ENCODE measurements at places on chromosomes 2 and 18. TPM values are rescaled to one million over a fixed set of nuclear protein-coding genes. Genes with fewer than 3 reads are reported as not detected.
A peak's percentile ranks its signal among the peaks of the same experiment; 100 is the strongest.

GRCh38 chr2:215699700-215700538, 264.1 kb upstream of the FN1 start:
- DNase-seq, result no peak

GRCh38 chr2:190488516-190489233, 45.8 kb downstream of the NEMP2 start:
- DNase-seq, result no peak

DNA sequence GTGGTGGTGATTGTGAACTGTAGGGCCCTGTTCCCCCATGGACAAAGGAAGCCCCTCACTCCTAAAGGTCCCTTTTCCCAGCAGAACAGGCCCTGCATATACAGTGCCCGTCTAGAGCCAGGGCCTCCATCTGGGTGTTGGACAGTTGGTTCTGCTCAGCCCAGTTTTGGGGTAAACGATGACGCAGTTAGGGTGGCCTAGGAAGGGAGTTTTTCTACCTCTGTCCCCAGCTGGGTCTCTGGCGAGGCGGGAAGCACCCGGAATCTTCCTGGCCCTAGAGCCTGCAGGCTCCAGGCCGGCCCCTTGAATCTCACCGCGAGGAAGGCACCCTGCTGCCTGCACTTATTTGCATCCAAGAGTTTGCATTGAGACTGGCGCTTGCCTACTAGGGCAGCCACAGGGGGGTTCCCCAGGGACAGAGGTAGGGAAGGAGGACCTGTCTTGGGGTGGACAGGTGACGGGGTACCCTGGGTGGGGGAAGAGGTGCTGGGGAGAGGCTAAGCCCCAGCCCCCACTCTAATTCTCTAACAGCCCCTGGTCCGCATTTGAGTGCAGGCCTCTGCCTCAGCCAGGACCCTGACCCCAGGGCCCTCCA, 529 bp upstream of the MTA3 start:
- DNase-seq, result peak; percentile 26

Gene FAP
- total RNA-seq, result 3.4 TPM

- DNase-seq, result no peak
Observed at GRCh38 chr18:9117980-9118841, 15.7 kb downstream of the NDUFV2 start.

Gene CCT4
- total RNA-seq, result 110 TPM

DNA sequence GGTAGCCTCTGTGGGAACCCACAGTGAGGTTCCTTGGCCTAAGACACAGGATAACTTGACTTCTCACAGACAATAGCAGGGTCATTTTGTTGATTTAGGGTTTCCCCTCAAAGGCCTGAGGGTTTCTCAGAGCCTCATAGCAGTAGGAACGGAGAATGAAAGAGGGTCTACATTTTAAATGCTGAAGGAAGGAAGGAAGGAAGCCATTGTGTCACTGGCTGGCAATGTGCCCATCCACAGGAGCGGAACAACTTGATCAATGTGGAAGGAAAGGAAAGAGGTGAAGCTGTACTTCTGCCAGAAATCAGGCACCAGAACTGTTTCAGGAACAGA, 5.1 kb downstream of the IL1B start:
- no peak for DNase-seq

DNA sequence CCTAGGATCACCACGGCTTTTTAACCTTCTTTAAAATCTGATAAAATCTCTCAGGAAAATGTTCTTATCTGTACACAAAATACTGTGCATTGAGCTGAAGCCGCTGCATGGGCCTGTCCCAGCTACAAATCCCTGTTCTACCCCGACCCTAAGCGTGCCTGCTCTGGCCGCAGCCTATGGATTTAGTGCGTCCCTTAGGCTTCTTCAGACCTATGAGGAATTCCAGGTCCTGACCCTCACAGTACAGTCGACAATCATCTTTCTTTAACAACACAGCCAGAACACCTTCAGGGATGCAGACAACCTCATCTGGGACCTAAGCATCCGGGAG, 477 bp upstream of the WDCP start:
- no peak for DNase-seq

Gene OTOF
- total RNA-seq, result 0.18 TPM

GRCh38 chr2:190382851-190383250, 25.3 kb upstream of the MFSD6 start:
- DNase-seq, result no peak

DNA sequence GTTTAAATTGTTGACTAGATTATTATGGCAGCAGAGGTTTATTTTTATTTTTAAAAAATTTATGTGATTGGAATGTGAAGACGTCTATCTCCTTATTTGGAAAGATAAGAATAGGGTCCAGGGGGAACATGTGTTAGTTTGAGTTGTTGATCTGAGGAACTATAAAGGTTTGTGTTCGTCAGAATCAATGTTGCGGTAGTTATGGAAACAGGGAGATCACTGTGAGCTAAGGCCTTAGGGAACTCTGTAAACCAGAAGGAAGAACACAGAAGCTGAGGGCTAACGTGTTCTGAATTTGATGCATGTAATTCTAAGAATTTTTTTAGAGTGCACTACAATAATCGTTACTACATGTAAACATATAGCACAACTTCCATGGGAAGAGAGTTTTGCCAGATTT, 168.5 kb upstream of the ZSWIM2 start:
- no peak for DNase-seq

Gene IL1R2
- total RNA-seq, result 8.3 TPM

DNA sequence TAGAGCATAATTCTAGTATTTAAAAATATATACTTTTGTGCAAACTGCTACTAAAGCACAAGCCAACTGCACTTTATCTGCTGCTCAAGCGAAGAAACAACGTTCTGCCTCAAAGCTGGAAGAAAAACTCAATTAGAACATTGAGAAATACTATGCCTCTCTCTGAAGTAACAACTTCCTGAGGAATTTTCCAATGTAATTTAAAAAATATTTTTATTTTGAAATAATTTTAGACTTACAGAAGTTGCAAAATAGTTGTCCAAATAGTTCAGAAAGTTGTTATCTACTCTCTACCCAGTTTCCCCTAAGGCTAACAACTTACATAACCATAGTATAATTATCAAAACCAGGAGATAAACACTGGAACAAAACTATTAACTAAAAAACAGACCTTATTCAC, 12.3 kb upstream of the POLI start:
- no peak for DNase-seq

DNA sequence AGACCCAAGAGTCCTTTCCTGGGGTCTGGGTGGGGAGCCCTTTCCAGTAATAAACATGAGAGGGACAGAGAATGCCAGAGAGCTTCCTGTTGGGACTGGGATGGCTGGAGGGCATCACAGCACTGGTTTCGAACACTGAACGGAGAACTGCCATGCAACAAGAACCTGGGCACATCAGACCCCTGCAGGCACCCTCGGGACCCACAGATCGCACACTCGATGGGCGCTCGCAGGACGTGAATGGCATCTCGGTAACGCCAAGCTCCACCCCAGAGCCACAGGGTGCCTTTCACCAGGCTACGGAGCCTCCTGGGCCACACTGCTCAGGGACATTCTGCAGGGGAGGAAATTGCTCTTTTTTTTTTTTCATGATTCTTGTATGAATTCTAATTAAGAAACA, 25.1 kb downstream of the SLC66A2 start:
- DNase-seq, result no peak

GRCh38 chr2:46303233-46303632, 6.0 kb downstream of the EPAS1 start:
- no peak for DNase-seq

GRCh38 chr2:201970786-201971108, 62.9 kb upstream of the FZD7 start:
- DNase-seq, result no peak

Gene RFTN2
- total RNA-seq, result 3.9 TPM

GRCh38 chr2:159349674-159350299, 63.3 kb upstream of the WDSUB1 start:
- DNase-seq, result no peak

DNA sequence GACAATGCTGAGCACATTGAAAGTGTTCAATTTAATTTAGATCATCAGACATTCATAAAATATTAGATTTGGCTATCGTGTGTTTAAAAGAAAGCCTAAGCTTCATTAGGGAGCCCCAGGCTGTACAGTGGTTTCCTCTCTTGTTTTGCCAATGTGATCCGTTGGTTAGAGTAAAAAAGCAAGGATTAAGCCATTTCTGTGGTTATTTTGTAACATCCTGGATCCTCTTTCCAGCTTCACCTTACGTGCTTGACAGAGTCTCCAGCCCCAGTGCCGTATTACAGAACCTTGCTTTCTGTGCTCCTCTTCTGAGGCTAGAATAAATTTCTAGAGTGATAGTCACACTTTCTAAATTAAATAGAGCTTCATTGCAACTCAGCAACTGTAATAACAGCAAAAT, 289.3 kb upstream of the LINC00305 start:
- no peak for DNase-seq

DNA sequence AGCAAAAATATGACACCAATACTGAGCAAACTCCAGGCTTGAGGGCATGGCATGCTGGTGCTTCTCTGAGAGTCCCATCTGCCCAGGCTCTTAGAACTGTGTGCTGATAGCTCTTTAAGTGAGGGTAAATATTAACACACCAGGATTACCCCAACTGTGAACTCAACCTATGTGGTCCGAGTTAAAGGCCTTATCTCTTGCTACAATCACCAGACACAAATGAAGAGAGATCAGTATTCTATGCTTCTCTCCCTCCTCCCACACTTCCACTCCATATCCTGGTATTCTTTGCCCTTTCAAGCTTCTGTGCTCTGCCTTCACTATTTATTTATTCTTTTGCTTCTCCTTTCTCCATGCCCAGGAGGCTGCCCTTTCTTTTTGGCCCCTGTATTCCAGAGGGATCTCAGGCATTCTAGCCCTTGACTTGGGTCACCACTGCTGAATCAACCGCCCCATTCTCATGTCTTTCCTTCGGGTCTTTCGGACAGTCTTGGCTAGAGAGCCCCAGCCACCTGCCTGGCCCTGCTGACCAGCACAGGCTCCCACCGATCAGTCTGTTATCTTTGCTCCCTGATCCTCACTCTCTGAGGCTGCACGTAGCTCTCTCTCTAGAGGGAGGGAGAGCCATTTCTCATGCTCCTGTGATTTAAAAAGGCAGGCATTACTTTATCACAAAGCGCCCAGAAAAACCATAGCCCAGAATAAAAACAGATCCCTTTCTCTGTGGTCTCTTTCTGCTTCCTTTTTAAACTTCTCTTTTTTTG, 17.2 kb upstream of the HK2 start:
- no peak for DNase-seq

- peak; percentile 51 for DNase-seq
Observed at GRCh38 chr2:111165084-111165483, 44.4 kb downstream of the BCL2L11 start.

Gene OR6B2
- total RNA-seq, result not detected

DNA sequence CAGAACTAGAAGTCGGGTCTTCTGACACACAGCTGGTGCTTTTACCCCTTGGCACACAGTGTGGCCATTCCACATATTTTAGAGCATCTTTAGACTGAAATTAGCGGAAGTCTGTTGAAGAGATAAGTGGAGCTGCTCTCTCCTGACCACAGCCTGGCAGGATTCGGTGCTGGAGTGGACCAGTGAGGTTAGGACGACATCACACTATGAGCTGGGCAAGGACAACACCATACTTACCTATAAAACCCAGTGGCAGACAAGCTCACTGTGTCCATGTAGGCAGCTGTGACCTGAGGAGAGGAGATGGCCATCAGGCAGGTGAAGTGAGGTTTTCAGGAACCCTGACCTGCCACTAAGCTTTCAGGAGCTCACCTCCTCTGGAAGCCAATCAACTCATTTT, 70.1 kb downstream of the XDH start:
- DNase-seq, result no peak

DNA sequence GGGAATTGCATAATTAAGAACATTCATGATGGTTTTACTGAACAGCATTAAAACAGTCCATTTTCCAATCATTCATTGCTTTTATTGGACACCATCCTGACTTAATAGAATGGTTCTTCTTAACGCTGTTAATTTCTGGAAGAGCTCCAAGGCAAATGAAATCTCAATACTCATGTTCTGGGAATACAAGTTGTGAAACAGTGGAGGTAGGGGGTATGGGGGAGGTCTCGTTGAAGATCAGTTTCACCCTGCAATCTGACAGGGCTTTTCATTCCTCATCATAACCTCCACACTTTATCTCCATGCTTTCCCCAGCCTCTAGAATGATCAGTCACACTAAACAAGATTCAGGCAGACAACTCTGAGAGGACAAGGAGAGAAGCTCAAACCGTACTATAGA, 113.6 kb downstream of the ETAA1 start:
- no peak for DNase-seq

GRCh38 chr2:10083692-10084211, 3.5 kb upstream of the CYS1 start:
- DNase-seq, result no peak

DNA sequence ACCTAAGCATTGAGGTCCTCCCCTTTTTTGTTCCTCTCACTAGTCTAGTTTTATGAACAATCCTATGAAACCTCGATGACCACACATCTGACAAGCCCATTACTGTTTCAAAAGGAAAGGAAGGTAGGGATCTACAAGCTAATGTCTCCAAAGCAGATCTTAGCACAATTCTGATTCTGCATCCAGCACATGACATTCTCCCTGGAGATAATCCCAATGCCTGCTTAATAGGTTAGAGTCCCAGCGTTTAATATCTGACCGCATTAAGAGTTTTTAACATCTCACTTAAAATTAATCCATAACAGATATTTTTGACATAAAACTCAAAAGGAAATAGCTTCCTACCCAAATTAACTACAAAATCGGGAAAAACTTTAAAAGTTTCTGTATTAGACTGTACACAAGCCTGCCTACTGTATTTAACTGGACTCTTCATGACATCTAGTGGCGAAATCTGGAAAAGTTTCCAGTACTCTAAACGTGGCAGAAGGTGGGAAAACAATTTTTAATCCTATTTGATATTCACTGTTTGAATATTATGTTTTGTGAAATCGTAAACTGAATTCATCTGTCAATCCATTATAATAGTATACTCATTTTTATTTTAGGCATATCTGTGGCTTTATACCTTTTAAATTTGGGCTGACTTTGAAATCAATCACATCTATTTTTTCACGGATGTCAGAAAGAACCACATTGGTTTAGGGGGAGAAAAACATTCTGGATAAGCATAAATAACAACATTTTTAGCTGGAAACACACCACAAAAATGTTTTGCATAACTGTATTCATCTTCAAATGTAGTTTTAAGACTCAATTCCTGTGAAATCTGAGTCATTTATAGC, 62.4 kb downstream of the TXNL1 start:
- DNase-seq, result no peak

GRCh38 chr18:75170916-75171315, 38.0 kb downstream of the PTGR3 start:
- no peak for DNase-seq

GRCh38 chr2:39008665-39009064, 112.2 kb downstream of the SOS1 start:
- no peak for DNase-seq

GRCh38 chr18:74896390-74896991, 298.8 kb downstream of the ZNF407 start:
- DNase-seq, result no peak

All from left cardiac atrium (tissue), 4 donors.